Stimulated activated CD8-positive, alpha-beta memory T cell treated with anti-CD3 and anti-CD28 coated beads, Interleukin-7, amount 100 ng/mL, for 1 hour (primary cell): ENCODE measurements at places on chromosomes 2 and 18.

- no peak for DNase-seq
Measured at GRCh38 chr2:239608723-239609122, 207.9 kb upstream of the HDAC4 start.

DNA sequence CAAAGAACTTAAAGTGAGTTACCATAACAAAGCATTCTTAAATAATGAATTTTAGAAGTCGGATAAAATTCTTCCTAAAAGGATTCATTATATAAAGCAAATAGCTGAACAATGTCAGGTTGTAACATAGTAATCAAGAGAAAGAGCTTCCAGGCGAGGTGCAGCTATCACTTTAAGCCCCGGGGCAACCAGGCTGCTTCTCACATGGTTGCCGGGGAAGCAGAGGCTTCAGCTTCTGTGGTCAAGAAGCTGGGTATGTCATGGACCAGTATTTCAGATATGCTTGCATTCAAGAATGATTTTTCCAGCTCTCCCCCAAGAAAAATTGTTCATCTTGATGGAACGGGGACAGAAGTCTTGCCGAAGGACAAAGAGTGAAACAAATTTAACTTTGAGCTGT is 23.6 kb upstream of the KYNU start:
- no peak for DNase-seq

DNA sequence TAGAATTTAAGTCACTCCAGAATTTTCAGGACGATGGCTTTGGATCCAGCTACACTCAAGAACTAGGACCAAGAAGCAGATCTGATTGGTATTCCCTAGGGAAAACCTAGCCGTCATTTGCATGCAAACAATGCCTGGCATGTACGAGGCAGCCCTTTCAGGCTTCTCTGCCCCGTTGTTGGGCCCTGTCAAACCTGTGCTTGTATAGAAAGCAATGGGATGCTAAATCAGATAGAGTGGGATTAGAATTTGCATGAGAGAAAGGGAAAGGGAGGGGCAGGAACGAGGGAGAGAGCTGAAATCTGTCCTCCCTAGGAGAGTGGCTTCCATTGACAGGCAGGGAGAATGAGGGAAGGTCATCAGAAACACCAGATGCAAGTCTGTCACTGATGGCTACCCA is 28.6 kb downstream of the ARID5A start:
- no peak for DNase-seq

DNA sequence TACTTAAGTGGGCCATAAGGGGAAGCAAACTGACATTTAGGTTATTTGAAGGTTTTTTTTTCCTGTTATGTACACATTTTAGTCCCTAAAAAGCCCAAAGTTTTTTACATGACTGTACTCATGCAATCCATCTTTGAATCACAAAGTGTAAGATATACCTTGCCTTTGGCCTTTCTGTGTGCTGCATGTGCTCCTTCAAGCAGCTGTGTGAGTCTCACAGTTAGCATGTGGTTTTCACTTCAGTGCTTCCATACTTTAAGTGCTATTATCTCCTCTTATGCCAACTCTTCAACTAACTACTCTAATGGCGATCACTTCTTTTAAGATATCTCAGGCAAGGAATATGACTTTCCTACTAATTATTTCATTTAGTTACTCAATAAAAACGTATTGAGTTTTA is 597.1 kb upstream of the ACVR2A start:
- DNase-seq = no peak

DNA sequence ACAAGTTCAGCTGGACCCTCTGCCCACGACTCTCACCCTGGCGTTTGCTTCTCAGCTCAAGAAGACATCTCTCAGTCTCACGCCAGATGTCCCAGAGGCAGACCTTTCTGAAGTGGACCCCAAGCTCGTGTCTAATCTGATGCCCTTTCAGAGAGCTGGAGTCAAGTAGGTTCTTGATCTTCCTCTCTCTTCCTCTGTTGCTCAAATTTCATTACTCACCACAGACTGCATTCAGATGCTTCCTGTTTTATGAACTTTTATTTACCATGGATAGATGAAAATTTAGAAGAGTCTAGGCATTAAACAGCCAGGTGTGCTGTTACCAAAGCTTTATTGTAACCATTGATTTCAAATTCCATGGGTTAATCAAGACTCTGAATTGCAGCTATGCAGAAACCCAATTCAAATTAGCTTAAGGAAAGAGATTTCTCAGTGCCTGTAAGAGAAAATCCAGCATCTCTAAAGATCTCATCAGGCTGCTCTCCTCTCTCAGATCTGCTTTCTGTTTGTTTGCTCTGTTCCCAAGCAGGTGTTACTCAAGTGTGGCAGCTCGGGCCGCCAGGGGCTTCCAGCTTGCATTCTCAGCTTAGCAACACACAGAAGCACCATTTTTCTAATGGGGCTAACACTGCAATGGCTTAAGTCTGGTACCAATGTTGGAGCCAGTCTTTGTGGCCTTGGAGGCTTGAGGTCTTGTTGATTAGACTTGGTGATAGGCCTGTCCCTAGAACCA is 16.5 kb downstream of the SMARCAL1 start:
- DNase-seq = no peak

DNA sequence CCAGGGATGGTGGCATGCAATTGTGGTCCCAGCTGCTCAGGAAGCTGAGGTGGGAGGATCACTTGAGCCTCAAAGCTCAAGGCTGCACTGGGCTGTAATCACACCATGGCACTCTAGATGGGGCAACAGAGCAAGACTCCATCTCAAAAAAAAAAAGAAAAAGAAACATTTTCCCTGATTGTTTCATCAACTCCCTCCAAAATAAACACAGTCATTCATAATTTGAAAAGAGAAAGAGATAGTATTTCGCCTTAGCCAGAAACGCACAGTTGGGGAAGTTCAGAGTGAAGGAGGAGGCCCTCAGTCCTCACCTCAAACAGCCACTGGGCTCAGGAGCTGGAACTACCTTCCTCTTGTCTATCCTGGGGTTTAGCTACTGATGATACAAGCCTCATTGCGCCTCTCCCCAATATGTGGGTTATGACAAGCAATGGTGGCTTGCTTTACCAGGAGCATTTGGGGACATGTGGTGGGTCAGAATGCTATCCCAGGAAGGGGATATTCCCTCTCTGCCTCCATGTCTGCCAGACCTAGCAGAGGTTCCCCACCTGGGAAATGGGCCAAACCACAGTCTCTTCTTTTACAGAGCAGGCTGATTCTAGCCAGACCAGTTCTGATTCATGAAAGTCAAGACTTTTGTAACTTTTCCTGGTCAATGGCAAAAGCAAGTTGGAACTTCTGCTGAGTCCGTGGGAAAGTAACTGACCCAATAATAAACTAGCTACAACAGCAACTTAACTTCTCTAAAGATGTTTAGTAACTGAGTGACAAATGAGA is 22.2 kb upstream of the TMEM87B start:
- no peak for DNase-seq

GRCh38 chr2:203937788-203938187 is 1.2 kb downstream of the ICOS start:
- no peak for DNase-seq

DNA sequence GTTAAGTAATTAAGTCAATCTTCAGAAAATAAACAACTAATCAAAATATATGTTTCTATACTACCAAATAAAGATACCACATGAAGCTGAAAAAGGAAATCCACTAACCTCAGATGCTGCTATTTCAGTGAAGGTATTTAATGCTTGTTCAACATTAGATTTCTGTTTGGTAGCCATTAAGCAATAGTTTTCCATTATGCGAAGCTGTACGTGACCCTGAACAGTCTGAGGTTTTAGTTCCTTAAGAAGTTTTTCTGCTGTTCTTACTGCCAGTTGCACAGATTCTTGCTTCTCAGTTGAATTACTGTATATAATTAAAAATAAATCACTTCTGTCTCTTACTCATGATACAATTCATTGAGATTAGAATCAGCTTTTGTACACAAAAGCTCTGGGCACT is 65.4 kb downstream of the TTC21B start:
- no peak for DNase-seq

DNA sequence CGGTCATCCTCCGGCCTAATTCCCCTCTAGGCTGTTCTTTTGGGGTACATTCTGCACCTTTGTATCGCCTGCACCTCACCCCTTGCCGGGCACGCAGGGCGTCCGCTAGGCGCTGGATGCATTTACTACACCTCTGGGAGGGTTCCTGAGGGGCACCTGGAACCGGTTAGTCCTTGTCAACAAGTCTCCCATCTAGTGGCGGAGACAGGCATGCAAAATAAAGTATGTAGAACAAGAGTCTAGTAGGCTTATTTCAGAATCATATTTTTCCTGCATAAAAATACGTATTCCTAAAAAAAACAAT is 705 bp upstream of the TEX261 start:
- no peak for DNase-seq

GRCh38 chr2:8148260-8149006 is 533.4 kb upstream of the ID2 start:
- no peak for DNase-seq

- DNase-seq = no peak
Measured at GRCh38 chr2:38742797-38743559, 8.2 kb downstream of the SRSF7 start.

GRCh38 chr18:73556904-73557303 is 590.7 kb downstream of the FBXO15 start:
- no peak for DNase-seq

DNA sequence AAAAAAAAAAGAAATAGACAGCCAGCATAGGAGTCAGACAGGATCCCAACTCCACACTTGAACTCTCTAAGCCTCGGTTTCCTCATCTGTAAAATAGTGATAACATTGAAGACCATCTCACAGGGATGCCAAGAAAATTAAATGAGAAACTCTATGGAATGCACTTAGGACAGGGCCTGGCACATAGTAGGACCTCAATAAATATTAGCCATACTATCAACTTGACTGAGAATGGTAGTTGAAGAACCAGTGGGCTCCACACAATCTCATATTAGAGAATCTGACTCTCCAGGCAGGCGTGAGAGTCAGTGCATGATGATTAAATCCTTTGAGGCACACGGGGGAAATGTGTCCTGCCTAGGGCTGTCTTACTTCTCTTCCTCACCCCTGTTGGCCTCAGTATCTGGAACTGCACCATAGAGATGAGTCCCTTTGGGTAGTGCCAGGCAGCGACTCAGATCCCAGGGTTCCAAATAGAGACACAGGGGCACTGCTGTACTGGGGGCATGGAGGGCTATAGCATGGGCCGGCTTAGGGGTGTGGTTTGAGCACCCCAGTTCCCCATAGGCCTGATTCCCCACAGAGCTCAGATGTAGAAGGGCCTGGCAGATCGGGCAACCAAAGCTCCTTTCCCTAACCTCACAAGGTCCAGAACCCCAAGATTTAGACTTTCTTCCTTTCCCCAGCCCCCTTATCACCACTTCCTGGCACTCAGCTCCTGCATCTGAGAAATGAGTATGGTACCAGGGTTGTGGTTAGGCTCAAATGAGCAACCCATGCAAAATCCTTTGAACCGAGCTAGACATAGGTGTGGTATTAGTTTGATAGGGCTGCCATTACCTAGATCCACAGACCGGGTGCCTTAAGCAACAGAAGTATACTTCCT is 51.3 kb upstream of the CAB39 start:
- DNase-seq = no peak

DNA sequence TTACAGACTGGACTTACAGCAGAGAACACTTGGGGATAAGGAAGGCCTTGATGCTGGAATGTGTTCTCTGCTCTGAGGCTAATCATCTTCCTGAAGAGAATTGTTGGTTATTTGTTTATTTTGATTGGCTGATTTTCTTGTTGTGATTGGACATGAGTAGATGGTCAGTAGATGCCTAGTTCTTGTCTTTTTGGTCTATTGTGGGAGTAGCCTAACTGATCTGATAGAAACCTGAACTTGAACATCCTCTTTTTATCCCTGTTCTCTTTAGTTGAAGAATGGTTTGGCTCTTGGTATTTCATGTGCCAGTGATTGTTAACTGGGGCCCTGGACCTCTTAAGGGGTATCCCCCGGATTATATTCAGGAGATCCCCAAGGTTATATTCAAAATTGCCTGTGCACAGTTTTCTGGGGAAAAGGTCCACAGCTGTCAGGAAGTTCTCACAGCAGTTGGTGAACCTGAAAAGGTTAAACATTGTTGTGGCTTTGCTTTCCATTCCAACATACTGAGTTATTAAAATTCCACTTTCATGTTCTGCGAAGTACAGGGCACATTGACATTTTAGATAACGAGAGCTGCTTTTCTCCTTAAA is 13.6 kb downstream of the TWSG1 start:
- no peak for DNase-seq

- no peak for DNase-seq
Measured at GRCh38 chr2:193336781-193337180, 1142.0 kb upstream of the TMEFF2 start.

DNA sequence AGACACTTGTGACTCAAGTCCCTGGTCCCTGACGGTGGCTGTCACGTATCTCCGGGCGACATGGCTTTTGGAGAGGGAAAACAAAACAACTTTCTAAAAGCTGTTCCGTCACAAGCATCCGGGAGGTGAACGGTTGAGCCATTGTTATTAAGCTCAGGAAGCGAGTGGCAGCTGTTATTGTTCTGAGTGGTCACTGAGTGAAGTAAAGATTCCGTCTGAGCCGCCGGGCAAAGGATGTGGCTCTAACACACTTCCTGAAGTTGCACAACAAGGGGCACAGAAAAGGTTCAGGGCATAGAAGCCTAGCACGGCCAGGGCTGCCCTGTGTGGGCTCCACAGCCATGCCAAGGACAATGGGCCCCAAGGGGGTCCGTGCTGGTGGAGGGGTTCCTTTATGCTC is 24.3 kb downstream of the INPP5D start:
- DNase-seq = no peak

DNA sequence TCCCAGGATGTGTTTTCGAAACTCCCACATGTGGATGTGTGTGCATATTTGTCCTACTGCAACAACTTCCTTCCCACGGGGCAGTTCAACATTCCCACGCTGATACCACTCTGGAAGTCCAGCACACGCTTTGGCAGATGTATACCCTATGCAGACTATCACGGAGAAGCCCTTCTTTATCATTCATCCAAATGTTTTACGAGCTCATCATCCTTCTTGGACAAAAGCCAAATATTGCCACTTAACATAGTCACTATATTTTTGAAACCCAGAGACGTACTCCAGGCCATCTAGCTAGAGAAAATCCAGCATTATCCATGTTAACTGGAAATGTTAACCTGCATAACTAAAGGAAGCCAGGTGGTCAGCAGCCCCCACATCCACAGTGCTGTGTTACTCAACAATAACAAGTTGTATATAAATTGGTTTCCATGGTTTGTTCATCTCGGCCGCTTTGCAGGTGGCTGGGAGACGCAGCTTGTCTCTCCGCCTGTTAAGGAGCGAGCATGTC is 131.5 kb downstream of the ZNF532 start:
- DNase-seq = no peak

DNA sequence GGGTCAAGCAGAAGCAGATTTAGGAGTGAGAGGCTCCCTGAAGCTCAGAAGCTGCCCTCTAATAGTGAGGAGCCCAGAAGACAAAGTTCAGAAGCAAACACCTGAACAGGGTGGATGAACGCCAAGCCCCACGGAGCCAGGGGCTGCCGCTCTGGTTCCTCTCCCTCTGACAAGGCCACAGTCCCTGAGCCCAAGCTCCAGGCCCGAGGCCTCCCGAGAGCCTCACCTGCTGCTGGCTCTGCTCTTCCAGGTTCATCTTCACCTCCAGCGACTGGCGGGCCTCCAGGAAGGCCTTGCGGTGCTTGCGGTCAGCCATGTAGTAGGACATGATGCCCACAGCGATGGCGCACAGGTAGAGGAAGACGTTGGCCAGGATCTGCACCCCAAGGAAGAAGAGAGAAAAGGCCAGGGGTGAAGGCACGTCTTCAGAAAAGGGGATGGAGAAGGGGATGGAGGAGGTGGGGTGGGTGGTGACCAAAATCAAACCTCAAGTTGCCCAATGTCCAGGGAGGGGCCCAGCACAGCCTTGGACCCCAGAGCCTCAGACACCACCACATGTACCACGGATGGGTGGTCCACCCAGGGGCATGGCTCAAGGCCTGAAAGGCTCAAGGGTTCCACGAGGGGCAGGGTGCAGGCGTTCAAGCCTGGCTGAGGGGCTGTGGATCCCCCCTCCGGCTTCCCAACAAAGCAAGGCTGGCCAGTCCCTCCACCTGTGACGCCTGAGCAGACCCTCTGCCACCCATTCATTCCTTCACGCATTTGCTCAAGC is 47.5 kb downstream of the ADCY3 start:
- no peak for DNase-seq
